ENCODE measurements at places on chromosomes 16 and 17.

- DNase-seq = no peak
Observed at GRCh38 chr16:10761373-10761772, 17.7 kb downstream of the NUBP1 start.

- DNase-seq = no peak
Observed at GRCh38 chr17:46001390-46002310, 2.6 kb downstream of the STH start.

GRCh38 chr16:79482011-79482410 lies 118.5 kb downstream of the MAF start:
- no peak for DNase-seq

- no peak for DNase-seq
Observed at GRCh38 chr16:20347666-20348364, 4.7 kb downstream of the UMOD start.

GRCh38 chr17:68616334-68616733 lies 15.2 kb upstream of the FAM20A start:
- no peak for DNase-seq

DNA sequence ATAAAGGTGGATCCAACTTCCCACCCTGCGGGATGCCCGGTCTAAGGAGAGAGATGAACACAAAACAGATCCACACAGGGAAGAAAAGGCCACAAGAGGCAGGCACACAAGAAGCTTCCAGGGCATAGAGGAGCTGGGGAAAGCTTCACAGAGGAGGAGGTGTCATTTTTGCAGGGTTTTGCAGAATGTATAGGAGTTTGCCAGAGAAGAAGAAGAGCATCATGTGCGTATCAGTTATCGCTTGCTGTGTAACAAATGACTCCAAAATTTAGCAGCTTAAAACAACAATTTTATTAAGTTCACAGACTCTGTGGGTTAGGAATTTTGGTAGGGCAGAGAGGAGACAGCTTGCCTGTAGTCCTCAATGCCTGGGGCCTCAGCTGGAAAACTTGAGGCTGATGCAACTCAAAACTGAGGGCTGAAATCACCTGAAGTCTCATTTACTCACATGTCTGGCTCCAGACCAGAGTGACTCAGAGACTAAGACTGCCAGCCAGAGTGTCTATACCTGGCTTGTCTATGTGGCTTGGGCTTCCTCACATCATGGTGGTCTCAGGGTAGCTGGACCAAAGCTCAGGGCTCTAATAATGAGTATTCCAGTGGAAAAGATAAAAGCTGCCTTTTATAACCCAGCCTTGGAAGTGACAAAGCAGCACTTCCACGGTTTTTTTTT lies 33.9 kb upstream of the ZNF423 start:
- peak; percentile 21 for DNase-seq

DNA sequence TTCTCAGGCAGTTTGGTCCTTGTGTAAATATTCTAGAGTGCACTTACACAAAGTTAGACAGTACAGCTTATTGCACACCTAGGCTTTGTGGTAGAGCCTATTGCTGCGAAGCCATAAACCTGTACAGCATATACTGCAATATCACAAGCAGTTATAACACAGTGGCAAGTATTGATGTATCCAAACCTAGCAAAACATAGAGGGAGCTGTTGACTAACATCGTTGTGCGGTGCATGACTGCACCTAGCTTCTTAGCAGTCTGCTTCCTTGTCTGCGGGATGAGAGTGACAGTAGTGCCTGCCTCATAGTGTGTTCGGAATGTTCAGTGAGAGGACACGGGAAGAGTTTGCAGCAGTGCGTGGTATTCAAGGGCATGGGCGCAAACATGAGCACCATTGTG lies 78.9 kb downstream of the MPRIP start:
- DNase-seq = no peak

All from fibroblast of upper back skin (primary cell).